Left renal cortex interstitium (tissue), 4 donors: ENCODE measurements at places on chromosomes 7 and 10. TPM values are rescaled to one million over a fixed set of nuclear protein-coding genes. Genes with fewer than 3 reads are reported as not detected.

Gene FFAR4
- not detected for polyA plus RNA-seq

Gene SDK1
- polyA plus RNA-seq: 5.8 TPM

GRCh38 chr10:58267713-58268453 lies at the start of gene IPMK:
IPMK (minus strand) TSS chr10:58267894; CDS start chr10:58267611, 283 bp downstream.
- peak; percentile 76 for DNase-seq

DNA sequence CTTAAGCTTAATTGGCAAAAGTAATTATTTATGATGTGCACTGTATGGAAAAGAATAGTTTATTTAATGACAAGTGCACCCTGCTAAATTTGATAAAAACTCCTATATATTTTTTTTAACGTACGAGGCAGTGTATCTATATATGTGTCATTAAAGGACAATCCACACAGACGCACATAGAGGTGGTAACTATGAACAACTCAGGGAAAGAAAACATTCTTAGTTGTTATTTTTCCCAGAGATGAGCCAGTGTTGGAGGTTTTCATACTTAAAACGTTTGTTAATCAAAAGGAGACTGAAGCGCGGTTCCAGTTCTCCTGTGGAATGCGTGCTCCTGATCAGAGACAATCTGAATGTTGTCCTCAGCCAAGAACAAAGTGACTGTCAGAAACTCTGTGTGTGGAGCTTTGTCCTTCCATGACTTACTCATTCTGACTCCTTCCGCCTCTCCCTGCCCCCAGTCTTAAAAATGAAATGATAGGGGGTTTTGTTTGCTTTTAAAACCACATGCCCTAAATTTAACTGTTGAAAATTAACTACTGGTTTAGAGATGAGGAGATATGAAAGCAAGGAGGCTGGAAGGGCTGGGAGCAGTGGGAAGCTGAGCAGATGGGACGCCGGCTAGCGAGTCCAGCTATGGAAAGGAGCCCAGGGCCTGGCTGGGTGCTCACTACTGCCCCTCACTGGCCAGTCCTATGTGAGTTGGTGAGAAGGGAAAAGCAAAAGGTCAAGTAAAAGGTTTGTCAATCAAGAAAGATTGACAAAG lies 99.6 kb downstream of the SVIL start:
- peak; percentile 48 for DNase-seq

Gene OR2A12
- polyA plus RNA-seq: not detected
